Activated naive CD4-positive, alpha-beta T cell (primary cell): ENCODE measurements at places on chromosomes 3 and 15.

GRCh38 chr3:151859905-151860304 is 13.5 kb upstream of the SUCNR1 start:
- DNase-seq = no peak

DNA sequence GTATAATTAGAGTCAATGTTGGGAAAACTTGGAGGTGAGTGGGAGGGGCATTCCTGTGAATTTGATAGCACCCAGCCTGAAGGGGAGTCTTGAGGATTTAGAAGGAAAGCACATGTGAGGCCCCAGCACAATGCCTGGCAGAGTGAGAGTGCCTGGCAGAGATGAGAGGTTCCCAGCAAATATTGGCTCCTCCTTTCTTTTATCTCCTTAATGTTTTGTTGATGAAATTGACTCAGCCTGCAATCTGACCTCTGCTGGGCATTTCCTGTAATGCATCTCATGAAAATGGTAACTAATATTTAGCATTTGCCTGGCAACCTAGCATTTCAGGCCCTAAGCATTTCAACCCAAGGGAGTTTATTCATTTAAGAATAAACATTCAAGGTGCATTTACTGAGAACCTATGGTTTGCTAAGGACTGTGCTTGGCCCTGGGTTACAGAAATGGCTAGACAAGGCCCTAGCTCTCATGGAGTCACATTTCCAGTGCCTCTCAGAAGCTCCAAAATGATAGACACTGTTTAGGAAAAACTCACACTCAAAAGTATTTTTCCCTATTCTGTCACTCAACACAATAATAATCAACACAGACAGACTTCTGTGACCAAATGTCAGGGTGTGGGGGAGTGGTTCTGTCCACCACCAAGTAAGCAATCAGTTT is 19.0 kb downstream of the PDHB start:
- peak; percentile 3 for DNase-seq

DNA sequence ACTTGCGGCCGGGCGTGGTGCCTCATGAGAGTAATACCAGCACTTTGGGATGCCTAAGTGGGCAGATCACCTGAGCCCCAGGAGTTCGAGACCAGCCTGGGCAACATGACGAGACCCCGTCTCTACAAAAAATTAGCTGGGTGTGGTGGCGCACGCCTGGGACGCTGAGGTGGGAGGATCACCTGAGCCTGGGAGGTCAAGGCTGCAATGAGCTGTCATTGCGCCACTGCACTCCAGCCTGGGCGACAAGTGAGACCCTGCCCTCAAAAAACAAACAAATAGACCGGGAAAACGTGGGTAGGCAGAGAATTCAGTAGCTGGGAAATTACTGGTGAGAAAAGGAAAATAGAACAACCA is 667 bp downstream of the UMPS start:
- DNase-seq = no peak

GRCh38 chr3:194137506-194138474 is 1.8 kb downstream of the HES1 start:
- DNase-seq = peak; percentile 35

DNA sequence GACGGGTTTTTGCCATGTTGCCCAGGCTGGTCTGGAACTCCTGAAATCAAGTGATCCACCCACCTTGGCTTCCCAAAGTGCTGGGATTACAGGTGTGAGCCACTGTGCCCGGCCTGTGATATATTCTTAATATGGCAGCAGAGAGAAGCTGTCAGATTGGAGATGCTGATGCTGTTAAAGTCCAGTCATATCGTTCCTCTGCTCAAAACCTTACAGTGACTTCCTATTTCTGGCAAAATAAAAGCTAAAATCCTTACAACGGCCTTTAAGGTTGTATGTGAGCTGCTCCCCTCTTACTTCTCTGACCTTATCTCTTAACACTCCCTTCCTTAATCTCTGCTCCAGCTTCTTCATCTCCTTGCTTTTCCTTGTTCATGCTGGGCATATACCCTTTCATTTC is 26.6 kb upstream of the MGA start:
- no peak for DNase-seq

- DNase-seq = no peak
Observed at GRCh38 chr15:68704496-68705021, 116.1 kb downstream of the ANP32A start.

DNA sequence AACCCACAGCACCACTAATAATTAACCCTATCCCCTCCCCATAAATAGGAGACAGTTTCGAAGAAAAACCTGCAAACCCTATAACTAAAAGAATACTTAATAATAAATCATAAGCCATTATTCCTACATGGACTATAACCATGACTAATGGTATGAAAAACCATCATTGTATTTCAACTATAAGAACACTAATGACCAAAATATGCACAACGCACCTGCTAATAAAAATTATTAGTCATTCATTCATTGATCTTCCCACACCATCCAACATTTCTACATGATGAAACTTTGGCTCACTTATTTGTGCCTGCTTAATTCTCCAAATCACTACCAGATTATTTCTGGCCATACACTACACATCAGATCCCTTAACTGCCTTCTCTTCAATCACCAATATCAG is 16.6 kb downstream of the AQP9 start:
- DNase-seq = no peak

- DNase-seq = no peak
Observed at GRCh38 chr3:38169027-38169317, 3.6 kb downstream of the OXSR1 start.
